Stimulated activated CD4-positive, alpha-beta T cell treated with anti-CD3 and anti-CD28 coated beads, Interleukin-1b, Interleukin-23, amount 100 ng/mL, for 24 hours (primary cell): ENCODE measurements at places on chromosomes 3 and 15.

- DNase-seq, result no peak
Measured at GRCh38 chr15:34721802-34722438, 32.9 kb downstream of the GJD2 start.

- no peak for DNase-seq
Measured at GRCh38 chr15:78259232-78259631, 5.1 kb upstream of the DNAJA4 start.

GRCh38 chr15:90817117-90818057 lies 51.0 kb upstream of the FURIN start:
- no peak for DNase-seq

- no peak for DNase-seq
Measured at GRCh38 chr3:196842567-196843434, 24.9 kb upstream of the SENP5 start.

DNA sequence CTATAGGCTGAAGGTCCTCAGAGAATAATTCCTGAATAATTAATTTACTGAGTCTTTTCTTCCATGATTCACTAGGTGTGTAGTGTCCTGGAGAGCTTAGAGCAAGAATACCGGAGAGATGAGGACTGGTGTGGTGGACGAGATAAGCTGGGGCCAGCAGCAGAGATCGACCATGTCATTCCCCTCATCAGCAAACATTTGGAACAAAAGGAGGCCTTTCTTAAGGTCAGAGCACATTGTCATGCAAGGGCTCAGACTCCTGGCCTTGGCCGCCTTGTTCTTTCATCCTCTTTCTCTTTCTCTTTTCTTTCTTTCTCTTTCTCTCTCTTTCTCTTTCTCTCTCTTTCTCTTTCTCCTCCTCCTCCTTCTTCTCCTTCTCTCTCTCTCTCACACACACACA lies 291.4 kb upstream of the UMPS start:
- no peak for DNase-seq

- no peak for DNase-seq
Measured at GRCh38 chr3:50623840-50624474, 7.0 kb downstream of the MAPKAPK3 start.

DNA sequence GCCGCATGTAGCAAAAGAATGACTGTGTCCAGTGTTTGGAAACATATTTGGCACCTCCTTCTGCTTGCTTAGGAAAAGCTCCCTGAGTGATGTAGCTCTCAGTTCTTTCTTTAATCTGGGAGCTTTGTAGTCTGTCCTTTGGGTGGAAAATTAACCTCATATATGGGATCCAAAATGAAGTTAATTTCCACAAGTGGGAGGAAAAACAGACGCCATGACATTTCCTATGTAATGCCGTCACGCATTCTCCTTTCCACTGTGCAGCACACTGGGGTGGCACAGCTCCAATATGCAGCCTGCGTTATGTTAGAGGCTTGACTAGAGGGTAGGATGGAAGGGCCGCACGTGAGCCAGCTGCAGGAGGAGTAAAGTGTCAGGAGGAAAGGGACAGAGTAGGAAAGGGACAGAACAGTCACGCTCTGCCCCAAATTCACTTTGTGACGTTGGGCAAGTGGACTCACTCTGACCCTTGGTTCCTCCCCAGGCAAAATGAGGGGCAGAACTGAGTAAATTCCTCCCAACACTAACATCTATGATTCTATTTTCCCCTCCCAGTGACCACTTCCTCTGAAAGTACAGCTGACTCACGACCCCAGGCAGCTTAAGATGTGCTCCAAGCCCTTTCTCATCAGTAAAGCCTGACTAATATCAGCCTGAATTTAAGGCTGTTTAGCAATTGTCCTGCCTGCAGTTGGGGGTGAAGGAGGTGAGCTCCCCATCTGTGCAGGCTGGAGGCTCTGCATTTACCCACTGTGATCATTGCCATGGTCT lies 176.5 kb upstream of the PFN2 start:
- no peak for DNase-seq

DNA sequence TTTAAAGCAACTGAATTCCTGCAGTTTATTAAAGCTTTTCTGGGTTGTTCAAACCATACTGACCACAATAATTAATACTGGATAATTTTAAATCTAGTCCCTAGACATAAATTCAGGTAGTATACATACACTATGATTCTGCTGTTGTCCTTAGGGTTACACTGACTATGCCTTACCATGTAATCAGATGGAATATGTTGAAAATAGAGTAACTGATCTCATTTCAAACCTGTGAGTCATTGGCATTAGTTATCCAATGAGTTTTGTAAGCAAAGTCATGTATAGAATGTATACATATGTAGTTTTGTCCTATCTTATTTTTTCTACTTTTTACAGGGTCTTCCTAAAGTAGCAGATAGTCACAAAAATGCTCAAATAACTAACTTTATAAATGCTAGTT lies 517.1 kb upstream of the CCDC54 start:
- DNase-seq, result no peak

- no peak for DNase-seq
Measured at GRCh38 chr3:37923569-37924040, 61.9 kb downstream of the CTDSPL start.

DNA sequence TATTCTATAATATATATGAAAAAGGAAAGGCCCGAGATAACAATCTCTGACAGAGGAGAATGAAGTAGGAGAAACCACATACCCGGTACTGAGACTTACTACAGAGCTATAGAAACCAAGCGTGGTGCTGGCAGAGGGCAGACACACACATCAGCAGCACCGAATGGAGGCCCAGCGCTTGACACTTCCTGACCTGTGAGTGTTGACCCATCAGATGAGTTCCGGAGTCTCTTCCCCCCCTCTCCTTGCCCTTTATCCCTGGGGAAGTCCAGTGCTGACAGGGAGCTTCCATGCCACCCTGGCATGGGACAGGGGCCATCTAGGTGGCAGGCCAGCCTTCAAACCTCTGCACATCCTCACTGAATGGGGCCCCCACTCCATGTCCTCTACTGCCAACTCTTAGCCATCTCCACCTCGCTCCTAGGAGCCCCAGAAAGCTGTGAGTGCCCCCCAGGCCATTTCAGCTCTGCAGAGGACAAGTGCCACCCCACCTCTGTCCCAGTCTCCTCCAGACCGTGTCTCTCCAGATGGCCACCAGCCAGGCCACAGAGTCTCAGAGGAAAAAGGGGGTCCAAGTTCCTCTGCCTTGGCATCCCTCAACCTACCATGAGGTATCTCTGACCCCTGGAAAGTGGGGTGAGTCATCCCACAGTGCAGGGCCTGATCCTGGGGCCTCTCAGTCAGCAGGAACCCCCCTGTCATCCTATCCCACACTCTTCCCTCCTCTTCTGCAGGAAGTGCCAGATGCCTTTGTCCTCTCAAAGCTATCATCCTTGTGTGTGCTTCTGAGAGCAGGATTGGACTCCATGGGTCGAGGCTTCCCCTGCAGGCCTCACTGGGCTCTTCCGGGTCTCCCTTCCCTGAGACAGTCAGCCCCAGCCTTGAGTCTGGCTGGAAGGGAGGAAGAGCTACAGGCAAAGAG lies 116.5 kb upstream of the ALDH1A3 start:
- DNase-seq, result no peak

- DNase-seq, result no peak
Measured at GRCh38 chr3:49841806-49842205, 14.6 kb downstream of the TRAIP start.

GRCh38 chr3:36813305-36813704 lies 49.0 kb upstream of the DCLK3 start:
- no peak for DNase-seq

- DNase-seq, result no peak
Measured at GRCh38 chr15:73849641-73850040, 23.7 kb upstream of the TBC1D21 start.

DNA sequence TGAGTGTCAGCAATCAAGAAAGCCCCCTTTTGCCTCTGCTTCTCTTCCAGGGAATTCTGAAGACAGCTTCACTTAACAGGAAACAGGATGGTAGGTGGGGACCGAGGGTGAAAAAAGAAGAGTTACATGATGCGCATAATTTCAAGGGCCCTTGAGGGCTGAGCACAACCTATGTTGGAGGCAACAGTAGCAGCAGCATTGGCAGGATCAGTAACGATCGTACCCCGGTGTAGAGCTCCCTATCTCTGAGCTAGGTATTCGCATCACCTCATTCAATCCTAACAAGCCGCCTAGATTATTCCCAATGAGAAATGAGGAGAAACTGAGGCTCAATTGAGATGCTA lies 432 bp upstream of the RAD54L2 start:
- peak; percentile 1 for DNase-seq
